ENCODE measurements at places on chromosomes 3 and 15.

- DNase-seq: no peak
Observed at GRCh38 chr3:158559504-158559903, 11.5 kb upstream of the MLF1 start.

- DNase-seq: no peak
Observed at GRCh38 chr3:12557473-12558100, 700 bp downstream of the MKRN2 start.

GRCh38 chr15:59636184-59636583 is 21.1 kb downstream of the GTF2A2 start:
- no peak for DNase-seq

- no peak for DNase-seq
Observed at GRCh38 chr15:98838387-98839259, 169.0 kb downstream of the PGPEP1L start.

GRCh38 chr3:66507423-66508260 is 6.8 kb upstream of the LRIG1 start:
- no peak for DNase-seq

- no peak for DNase-seq
Observed at GRCh38 chr3:95312650-95313049, 1249.8 kb downstream of the NSUN3 start.

GRCh38 chr15:98976500-98976899 is 31.1 kb downstream of the PGPEP1L start:
- no peak for DNase-seq

GRCh38 chr3:129575233-129575996 is 31.1 kb downstream of the PLXND1 start:
- no peak for DNase-seq

DNA sequence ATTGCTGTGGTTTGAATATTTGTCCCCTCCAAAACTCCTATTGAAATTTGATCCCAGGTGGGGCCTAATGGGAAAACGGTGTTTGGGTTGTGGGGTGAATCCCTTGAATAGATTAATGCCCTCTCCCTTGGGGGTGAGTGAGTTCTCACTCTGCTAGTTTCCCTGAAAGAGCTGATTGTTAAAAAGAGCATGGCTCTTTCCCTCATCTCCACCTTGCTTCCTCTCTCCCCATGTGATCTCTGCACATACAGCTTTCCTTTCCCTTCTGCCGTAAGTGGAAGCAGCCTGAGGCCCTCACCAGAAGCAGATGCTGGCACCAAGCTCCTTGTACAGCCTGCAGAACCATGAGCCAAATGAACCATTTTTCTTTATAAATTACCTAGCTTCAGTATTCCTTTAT is 394.9 kb upstream of the WNT5A start:
- DNase-seq: no peak

DNA sequence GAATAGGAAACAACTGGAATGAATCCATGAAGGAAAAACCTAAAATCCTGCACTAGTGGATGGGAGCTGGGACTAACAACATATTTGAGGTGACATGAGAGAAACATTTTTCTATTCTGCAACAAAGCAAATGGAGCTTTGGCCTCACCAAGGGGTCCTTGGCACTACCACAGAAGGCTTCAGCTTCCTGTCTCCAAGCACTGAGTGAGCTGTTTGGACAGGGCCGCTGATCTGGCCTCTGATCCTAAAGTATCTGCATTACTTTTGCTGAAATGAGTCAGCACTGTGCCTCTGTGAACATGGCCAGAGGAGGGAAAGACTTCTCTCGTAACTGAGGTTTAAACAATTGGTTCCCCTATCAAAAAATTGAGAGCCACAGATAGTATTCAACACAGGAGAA is 9.0 kb downstream of the ARPP21 start:
- no peak for DNase-seq

- DNase-seq: no peak
Observed at GRCh38 chr15:89837134-89837829, 22.6 kb upstream of the ANPEP start.

GRCh38 chr3:43391621-43392020 is 105.3 kb downstream of the SNRK start:
- no peak for DNase-seq

- DNase-seq: no peak
Observed at GRCh38 chr3:40417845-40418543, 31.0 kb downstream of the ENTPD3 start.

GRCh38 chr3:62039586-62039985 is 333.8 kb downstream of the FEZF2 start:
- peak; percentile 51 for DNase-seq

GRCh38 chr3:84991422-84991900 is 32.7 kb downstream of the CADM2 start:
- no peak for DNase-seq

- no peak for DNase-seq
Observed at GRCh38 chr15:59028387-59028955, 41.0 kb downstream of the RNF111 start.

- DNase-seq: no peak
Observed at GRCh38 chr3:111986800-111987199, 8.0 kb downstream of the ABHD10 start.

DNA sequence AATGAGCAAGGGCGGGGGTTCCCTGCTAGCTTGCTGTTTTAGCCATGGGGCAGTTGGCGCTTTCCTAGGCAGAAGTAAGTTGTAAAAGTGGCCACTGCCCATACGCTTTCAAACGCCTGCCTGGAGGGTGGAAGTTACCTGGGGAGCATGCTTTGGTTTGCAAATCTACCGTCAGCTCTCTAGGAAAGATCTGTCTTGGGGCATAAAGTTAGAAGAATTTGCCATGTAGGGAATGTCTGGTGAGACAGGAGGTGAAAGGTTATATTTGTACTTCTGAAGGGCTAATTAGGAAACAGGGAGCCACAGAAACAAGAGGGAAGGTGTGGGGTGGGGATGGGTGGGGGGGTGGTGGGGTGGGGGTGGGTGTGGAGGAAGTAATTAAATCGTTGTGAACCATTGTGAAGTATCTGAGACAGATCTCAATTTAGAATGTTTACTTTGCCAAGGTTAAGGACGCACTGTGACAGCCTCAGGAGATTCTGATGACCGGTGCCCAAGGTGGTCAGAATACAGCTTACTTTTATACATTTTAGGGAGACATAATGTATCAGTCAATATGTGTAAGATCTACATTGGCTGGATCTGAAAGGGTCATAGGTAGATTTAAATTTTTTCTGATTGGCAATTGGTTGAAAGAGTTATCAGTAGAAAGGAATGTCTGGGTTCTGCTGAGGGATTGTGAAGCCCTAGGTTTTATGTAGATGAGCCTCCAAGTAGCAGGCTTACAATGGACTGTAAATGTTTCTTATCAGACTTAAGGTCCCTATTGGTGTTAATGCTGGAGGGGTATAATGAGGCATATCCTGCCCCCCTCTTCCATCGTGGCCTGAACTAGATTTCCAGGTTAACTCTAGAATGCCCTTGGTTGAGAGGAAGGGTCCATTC is 62.0 kb upstream of the GCNT3 start:
- no peak for DNase-seq

GRCh38 chr15:54250326-54250725 is 272.1 kb downstream of the UNC13C start:
- no peak for DNase-seq

GRCh38 chr3:58661836-58662420 is 4.6 kb downstream of the FAM3D start:
- no peak for DNase-seq

GRCh38 chr3:197549261-197549885 is 6.4 kb downstream of the BDH1 start:
- no peak for DNase-seq

All from spinal cord (tissue), 10 donors.